ENCODE measurements at places on chromosomes 1 and 21.

GRCh38 chr1:201218409-201218808, 27.8 kb downstream of the IGFN1 start:
- no peak for DNase-seq

- no peak for DNase-seq
Measured at GRCh38 chr1:183075861-183076260, 52.6 kb downstream of the LAMC1 start.

GRCh38 chr1:24505816-24506215, 3.2 kb downstream of the RCAN3 start:
- peak; percentile 30 for DNase-seq

DNA sequence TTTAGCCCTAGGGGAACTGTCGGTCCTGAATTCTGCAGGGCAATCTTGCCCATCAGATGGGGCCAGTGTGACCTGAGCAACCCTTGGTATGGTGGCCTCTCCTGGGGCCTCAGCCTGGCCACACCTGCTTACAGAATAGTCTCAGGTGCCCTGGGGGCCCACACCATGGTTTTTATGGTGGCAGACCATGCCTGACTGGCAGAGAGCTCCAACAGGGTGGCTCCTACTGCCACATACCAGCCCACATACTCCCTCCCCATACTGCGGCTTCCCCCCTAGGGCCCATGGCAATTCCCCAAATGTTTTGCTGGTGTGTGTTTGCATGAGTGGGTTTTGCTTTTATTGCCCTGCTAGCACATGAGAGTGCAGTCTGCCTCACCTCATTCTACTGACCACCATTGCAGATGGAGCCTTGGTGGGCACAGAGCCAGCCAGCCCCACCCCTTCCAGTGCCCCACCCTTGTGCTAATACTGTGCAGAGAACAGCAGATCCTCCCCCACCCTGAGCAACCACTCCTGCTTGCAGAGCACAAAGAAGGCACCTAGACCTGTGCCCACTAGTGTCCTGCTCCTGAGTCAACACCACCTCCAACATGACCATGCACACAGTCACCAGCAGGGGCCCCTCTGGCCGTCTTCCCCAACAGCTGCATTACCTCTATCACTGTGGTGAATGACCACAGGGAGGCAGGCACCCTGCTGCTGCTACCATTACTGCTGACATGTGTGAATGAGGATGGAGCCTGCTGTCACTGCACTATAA, 86.8 kb downstream of the GDAP2 start:
- no peak for DNase-seq

DNA sequence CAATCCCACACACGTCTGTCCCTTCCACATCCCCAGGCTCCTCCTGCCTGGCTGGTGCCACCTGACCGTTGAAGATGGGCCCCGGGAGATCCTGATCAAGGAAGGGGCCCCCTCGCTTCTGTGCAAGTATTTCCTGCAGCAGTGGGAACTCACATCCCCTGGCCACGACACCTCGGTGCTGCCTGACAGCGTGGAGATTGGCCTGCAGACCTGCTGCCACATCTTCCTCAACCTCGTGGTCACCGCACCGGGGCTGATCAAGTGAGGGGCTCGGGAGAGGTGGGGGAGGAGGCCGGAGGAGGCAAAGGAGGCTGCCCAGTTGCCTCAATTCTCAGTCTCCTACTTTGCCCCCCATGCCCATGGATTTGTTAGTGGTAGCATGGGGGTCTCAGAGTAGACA, 5.6 kb downstream of the NCDN start:
- DNase-seq: no peak

- no peak for DNase-seq
Measured at GRCh38 chr21:33865996-33866575, 49.5 kb downstream of the ATP5PO start.

DNA sequence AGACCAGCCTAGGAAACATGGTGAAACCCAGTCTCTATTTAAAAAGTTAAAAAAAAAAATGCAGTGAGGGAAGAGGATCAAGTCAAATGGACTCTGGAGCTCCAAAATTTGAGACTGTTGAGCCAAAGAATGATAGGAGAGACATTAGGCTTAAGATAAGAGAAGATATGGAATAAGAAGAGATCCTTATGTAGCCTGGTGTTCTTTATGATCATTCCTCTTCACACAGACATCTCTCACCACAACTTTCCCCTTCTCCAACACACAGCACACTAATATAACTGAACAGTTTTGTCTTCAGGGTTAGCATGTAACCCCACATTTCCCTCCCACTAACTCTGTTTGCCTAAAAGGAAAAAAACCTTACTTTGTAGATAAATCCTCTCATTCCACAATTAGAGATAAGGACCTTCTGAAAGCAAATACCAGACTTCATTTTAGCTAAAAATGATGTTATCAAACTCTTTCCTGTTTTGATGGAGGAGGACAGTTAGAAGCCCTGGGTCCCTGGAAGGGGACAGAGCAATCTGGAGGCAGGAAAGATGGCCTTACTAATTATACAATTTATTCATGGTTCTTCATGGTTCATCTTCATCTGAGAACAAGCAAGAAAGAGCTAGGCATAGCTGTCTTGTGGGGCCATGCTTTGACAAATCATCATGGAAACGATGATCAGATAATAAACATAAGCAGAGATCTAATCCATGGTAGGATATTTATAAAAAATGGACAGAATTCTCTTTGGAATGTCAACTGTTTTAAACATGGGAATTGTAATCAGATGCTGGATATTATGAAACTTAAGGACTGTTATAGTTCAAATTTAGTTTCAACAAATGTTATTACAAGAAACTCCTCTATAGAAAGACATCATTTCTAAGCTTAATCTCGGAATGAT, 96.7 kb upstream of the S1PR1 start:
- DNase-seq: no peak

GRCh38 chr1:87706779-87707228, 378.1 kb downstream of the LMO4 start:
- no peak for DNase-seq

- DNase-seq: no peak
Measured at GRCh38 chr1:98452162-98452561, 209.4 kb upstream of the SNX7 start.

GRCh38 chr1:61293986-61294504, 211.7 kb downstream of the NFIA start:
- DNase-seq: no peak

DNA sequence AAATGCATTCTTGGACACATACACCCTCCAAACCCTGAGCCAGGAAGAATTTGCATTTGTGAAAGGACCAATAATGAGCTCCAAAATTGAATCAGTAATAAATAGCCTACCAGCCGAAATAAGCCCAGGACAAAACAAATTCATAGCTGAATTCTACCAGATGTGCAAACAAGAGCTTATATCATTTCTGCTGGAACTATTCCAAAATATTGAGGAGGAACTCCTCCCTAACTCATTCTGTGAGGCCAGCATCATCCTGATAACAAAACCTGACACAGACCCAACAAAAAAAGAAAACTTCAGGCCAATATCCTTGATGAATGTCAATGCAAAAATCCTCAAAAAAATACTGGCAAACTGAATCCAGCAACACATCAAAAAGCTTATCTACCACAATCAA, 6.7 kb downstream of the SPRR2E start:
- no peak for DNase-seq

GRCh38 chr1:162275622-162276175, 101.0 kb downstream of the SPATA46 start:
- DNase-seq: no peak

DNA sequence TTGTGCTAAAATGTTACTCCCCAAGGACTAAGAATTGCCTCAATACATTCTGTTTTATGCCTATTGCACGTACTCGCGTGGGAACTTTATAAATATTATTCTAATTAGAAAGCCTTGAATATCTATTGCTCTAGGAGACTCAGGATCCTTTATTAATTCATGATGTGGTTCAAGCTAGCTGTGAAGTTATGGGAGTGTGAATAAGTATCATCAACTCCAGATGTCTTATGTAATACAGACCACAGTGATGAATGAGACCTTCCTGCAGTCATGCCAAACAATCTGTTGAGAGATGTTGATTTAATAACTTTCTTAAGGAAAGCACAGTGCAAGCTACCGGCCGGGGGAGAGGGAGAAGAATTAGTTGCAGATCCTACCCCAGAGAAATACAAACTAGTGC, 519.2 kb upstream of the ZP4 start:
- no peak for DNase-seq

DNA sequence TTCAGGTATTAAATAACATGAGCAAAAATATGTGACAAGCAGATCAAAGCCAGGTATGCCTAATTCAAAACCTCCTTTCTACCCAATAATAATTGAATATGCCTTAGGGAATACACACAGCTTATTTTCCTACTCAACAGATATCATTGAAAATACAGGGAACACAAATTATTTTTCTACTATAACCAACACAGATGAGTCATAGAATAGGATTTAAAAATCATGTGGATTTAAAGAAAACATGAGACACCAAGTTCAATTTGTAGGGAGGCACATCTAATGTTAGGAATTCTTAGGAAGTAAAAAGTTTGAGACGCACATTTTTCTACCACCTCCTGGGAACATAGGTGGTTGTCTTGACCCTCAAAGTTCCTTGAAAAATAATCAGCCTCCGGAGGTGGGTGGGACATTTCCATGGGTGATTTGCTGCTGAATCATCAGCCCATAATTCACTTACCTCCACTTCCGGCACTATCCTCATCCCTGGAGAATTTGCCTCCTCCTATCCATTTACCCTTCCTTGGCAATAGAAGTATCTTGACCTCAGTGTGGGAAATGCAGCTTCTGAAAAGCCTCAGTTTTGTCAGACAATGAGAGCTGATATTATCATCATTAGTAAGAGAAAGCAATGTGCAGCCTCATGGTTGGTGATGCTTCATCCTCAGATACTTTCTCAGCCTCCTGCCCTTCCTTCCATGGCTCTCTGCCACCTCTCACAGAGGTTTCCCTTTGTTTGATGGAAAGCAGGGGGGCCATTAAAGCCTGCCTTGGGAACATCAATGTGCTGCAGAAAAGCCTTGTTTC, 33.5 kb upstream of the RGS4 start:
- no peak for DNase-seq

GRCh38 chr1:14090531-14090930, 390.5 kb downstream of the PRDM2 start:
- DNase-seq: no peak

DNA sequence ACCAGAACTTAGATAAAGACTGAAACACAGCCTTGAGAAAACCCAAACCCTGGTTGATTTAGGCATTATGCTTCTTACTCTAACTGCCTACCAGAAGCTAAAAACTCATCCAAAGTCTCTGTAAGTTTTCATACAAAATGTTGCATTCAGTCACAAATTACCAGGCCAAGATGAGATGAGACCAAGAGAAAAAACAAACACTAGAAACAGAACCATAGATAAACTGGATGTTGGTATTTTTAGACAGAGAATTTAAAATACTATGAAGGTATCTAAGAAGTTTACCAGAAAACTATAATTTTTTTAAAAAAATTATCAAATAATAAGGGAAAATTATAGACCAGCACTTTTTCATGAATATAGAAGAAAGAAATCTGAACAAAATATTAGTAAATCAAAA, 180.5 kb downstream of the VPS13D start:
- no peak for DNase-seq

DNA sequence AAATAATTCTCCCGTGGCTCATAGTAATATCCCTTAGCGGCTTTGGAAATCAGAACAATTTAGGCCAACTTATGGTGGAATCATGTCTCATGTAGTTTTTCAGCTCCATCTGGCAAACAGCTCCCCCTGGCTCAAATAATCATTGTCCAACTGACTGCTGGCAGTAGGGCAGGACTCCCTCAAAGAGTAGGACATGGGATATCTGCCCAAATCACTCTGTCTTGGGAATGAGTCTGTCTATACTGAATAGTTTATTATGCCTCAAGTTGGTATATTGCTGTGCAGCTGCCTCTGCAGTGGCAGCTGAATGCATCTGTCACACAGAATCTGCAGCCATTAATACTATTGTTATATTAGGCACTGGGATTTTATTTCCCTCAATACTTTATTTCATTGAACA, 255.7 kb downstream of the COL11A1 start:
- no peak for DNase-seq

- DNase-seq: no peak
Measured at GRCh38 chr1:202029171-202029665, 18.8 kb downstream of the ELF3 start.

DNA sequence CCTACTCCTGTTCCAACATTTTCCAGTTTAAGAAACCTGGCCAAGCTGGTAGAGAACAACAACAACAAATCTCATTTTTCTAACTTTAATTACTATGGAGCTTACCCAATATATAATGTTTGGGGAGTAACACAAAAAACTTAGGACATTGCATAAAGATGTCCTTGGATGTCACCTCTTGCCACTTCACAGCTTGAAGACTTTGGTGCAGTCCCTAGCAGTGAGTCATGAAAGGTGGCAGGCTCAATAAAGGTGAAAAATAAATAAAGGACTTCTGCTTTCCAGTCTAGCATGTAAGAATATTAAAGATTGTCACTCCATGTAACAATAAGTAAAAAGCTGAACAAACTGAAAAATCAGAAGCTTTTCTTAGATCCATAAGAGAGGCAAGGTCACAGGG, 17.6 kb upstream of the SELP start:
- DNase-seq: no peak

GRCh38 chr1:186636786-186637185, 43.4 kb downstream of the PTGS2 start:
- no peak for DNase-seq

DNA sequence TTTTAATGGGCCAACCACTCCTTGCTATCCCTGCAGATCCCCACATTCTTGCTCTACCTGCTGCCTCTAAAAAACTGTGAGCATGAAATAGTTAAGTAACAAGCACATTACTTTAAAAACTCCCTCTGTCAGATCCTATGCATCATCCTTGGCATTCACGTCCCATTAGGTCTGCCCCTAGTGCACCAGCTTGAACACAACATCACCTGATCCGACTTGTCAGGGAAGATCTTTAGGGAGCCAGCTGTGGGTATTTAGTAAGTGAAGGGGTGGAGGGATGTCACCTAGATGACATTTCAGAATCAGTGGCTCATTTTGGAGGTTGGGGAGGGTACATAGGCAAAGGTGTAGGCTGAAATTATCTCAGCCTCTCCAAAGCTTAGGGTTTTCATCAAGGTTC, 33.5 kb downstream of the RXRG start:
- DNase-seq: peak; percentile 20

DNA sequence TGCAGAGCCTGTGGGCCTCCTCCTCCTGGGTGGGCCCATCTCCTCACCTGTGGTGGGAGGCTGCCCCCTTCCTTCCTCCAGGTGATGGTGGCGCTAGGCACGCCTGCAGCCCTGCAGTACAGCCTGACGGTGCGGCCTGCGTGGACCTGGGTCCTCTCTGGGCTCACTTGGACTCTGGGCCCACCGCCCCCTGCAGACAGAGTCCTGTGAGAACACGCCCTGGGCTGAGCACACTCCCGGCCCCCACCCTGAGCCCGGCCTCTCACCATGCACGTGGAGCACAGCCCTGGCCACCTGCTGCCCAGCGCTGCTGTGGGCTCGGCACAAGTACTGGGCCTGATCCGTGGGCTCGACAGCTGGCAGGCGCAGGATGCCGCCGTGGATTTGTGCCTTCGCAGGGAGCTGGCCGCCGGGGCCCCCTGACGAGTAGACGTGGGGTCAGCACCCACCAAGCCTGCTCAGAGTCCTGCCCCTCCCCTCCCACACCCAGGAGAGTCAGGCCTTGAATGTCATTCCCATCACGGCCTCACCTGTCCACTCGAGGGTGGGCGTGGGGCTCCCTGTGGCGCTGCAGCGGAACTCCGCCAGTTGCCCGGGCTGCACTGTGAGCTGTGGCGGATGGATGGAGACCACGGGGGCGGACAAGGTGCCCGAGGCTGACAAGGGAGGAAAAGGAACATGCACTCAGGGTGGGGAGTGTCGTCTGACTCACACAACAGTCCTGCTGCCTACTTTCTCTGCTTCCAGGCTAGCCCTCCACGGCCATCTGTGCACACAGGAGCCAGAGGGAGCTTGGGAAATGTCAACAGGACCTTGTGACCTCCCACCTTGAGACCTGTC, 43.4 kb downstream of the LDLRAD2 start:
- DNase-seq: no peak

All from putamen (tissue), 1 donor.